ENCODE measurements at places on chromosomes 11 and 22. TPM values are rescaled to one million over a fixed set of nuclear protein-coding genes. Genes with fewer than 3 reads are reported as not detected.

DNA sequence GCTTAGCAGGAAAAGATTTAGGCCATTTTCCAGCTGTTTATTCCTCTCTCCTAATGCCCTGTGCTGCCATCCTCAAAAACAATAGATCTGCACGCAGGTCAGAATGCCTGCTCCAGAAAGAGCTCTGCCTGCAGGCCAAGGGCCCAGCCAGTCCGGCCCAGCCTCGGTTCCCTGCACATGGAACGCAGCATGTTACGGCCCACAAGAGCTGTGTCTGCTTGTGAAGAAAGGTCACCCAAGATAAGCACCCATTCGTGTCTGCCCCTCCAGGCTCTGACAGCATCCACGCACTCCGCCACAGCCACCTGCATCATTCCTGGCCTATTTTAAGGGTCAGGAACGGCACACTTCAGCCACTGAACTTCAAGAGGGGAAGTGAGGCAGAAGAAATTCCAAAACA is 152.2 kb downstream of the SPATA19 start:
- no peak for DNase-seq

Gene CNTN5
- total RNA-seq, result 10.6 TPM

DNA sequence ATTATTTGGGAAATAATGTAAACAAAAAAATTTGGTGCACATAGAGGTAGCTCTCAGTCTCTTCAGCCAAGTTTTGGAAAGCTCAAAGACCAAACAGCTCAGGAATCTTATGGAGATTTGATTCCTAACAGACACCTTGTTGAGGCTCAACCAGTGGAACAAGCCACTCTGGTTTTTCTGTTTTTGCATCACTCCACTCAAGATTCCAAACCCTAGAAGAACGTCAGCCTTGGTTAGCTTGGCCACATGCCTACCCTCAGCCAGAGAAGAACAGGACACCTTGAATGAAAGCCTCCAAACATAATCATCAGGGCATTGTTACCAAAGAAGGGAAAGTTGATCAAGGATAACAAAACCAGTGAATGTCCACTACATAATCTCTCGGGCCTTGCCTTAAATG is 3.8 kb upstream of the SMCO4 start:
- DNase-seq, result no peak

GRCh38 chr11:10401696-10402392 is 53.2 kb upstream of the AMPD3 start:
- no peak for DNase-seq

Gene SSTR3
- not detected for total RNA-seq

DNA sequence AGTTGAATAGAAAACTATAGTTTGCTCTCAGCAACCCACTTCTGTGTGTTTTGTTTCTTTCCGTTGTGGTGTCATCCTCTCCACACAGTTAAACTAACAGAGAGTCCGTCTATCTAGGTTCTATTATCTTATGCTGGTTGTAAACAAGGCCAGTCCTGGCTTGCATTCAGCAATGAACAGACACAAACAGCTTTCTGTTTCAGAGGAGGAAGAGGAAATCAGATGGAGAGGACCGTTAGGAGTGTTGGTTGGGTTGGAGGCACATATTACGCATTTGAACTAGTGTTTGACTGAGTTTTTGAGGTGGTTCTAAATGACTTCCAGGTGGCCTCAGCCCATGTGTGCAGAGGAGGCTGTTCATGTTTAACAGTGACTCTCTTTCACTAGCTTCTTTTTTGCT is 129.5 kb upstream of the SORL1-AS1 start:
- DNase-seq, result no peak

Gene OR51B5
- 0.47 TPM for total RNA-seq

Gene OR52H1
- total RNA-seq, result 0.47 TPM

- DNase-seq, result no peak
These were observed 18.4 kb downstream of the TNKS1BP1 start for GRCh38 chr11:57306161-57306876.

DNA sequence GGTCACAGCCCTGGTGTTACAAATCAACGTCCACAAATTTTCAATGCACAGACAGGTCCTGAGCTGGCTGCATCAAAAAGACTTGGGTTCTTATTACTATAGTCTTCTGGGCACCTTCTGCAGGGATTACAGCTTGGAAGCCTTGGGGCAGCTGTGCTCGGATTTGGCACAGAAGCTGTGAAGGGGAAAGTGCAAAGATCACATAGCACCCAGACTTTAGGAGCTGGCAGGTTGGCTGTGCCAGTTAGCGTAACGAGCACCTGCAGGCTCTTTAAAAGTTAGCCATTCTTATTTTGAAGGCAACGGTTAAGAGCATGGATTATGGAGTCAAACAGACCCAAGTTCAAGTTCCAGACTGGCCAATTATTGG is 100.4 kb downstream of the ARL14EP start:
- no peak for DNase-seq

DNA sequence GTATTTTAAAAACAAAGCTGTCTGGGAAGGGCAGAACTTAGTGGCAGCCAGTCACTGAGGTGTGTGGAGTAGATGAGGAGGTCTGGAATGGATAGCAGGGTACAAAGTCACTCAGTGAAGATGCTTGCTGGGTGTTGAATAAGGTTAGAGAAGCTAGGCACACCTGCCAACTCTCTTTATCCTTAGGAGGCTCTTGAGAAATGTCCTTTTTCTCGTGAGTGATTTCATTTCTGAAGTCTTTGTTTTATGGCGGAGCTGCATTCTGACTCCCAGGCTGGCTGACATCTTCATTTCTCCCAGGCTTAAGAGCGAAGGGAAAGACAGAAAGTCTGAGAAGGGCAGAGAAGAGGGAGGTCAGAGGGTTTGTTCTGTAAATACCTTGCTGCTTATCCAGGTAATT is 31.0 kb downstream of the CECR2 start:
- DNase-seq, result no peak

Gene LARGE2
- 0.16 TPM for total RNA-seq

GRCh38 chr11:77101043-77101537 is 1.6 kb upstream of the OMP start:
- no peak for DNase-seq

Gene MUC15
- total RNA-seq, result not detected

Gene DEPDC5
- total RNA-seq, result 24.6 TPM

Gene SLN
- 8.3 TPM for total RNA-seq

GRCh38 chr11:61654397-61654829 is 25.8 kb upstream of the DAGLA start:
- DNase-seq, result no peak

- no peak for DNase-seq
These were observed 17.0 kb downstream of the YDJC start for GRCh38 chr22:21612858-21613257.

DNA sequence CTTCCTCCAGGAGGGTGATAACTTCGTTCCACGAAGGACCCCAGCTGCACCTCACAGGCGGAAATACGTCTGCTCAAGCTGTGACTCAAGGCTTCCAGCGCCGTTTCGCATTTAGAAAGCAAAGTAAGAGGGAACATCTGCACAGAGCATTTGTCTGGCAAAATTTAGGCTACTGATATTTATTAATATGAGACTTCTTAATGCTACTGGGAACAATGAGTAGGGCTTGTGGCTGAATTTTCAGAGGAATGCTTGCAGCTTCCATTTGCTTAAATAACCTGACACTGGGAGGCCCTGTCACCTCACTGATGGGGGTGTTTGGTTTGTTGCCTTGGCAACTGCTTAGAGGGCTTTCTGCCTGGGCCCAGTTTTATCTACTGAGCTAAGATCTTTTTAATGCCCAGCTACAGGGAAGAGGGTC is 14.7 kb upstream of the ST14 start:
- no peak for DNase-seq

Gene OR2AT4
- total RNA-seq, result not detected

- no peak for DNase-seq
These were observed 49.3 kb downstream of the BUD13 start for GRCh38 chr11:116723511-116723910.

Gene PHETA2
- total RNA-seq, result 3.0 TPM

Gene MMP1
- total RNA-seq, result not detected

DNA sequence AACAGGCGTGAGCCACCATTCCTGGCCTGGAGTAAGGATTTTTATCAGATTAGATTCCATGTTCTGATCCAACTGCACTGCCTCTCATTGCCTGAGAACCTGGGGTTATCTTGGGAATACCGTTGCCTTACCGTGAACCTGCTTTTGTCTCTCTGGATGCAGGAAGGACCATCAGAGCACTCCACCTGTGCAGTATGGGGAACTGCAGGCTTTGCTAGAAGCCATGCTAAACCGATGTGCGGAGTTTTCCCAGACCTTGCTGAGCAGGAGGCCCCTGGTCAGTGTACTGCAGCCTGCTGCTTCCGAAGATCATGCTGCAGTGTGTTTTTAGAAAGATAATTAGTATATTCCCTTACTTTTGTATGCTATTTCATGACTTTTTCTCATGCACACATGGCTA is 43.6 kb downstream of the MEI1 start:
- no peak for DNase-seq
